Effector memory CD4-positive, alpha-beta T cell (primary cell): ENCODE measurements at places on chromosomes 4 and X.

DNA sequence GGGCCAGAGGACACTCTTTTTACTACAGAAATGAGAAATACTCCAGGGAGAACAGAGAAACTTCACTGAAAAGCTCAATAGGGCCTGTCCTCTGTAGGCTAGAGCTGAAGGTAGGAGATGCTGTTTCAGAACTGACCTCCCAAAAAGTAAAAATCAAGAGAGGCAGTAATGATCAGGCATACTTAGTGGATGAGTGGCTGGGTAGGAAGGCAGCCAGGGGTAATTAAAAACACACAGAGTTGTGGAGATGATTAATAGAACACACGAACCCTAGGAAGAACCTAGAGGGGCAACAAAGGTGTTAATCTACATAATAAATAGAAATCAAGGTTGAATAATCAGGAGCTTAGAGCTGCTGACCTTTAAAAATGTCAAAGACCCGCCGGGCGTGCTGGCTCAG is 582.4 kb upstream of the ADGRL3 start:
- no peak for DNase-seq

GRCh38 chr4:122695226-122695625 is 37.3 kb upstream of the BBS12 start:
- no peak for DNase-seq

DNA sequence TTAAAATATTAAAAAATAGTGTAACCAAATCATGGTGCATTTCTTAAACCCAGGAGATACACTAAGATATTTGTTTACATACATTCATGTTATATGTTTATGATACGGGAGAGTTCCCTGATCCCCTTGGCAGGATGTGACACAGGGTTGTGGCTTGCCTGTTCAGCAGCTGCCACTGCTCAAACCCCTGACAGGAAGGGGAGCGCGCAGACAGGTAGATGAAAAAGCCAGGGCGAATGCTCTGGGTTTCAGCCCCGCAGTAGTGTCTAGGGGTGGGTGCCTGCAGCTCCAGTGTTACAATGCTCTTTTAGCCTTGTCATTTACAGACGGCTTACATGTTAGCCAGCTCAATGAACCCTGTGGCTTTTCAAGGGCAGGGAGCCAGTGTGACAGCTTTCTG is 1343.8 kb upstream of the IGFBP7 start:
- DNase-seq = no peak

DNA sequence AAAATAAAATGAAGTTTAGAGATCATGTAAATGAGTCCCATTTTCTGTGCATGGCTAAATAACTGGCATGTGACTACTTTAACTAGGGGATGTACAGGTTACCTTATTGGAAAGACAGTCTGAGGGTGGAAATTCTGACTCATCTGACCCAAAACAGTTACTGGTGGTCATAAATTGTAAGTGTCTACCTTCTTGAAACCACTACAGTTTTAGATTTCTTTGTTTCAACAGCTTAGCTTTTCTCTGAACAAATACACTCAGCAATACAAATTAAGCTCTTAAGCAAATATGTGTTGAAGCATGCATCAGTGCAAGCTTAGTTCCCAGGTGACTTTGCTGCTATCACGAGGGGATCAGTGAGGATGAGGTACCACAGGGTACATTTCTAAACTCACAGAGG is 60.7 kb upstream of the PGM2 start:
- DNase-seq = no peak

DNA sequence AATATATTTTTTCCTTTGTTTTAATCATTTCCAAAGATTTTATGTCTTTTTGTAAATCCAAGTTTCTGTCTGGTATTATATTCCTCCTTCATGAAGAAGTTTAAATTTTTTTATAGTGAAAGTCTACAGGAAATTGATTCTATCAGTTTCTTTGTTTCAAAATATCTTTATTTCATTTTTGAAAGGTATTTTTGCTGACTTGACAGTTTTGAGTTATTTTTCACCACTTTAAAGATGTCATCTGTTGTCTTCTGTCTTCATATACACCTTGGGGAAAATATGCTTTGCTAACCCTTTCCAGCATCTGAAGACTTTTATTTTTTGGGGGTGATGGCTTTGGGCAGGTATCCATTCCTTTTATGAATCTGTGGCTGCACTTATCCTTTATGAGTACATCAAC is 164.4 kb upstream of the EPHA5 start:
- DNase-seq = no peak

DNA sequence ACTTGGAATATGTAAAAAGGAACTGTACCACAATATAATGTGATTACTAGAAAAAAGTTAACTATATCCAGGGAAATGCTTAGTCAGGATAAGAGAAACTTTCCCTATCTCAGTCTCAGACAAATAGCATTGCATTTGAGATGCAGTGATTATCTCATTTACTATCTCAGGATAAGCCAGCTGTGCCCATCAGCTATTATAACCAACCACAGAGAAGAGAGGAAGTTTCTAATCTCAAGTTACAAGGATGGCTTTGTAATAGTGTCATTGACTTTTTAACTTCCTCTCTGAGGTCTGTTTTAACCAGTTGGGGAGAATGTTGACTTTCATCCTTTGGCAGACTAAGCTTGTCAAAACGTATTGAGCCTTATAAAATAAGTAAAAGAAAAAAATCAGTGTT is 56.5 kb downstream of the SNX25 start:
- DNase-seq = no peak

GRCh38 chr4:86977621-86978184 is 42.9 kb downstream of the AFF1 start:
- DNase-seq = no peak
